MM.1S (cell line): ENCODE measurements at places on chromosomes 16 and 17.

DNA sequence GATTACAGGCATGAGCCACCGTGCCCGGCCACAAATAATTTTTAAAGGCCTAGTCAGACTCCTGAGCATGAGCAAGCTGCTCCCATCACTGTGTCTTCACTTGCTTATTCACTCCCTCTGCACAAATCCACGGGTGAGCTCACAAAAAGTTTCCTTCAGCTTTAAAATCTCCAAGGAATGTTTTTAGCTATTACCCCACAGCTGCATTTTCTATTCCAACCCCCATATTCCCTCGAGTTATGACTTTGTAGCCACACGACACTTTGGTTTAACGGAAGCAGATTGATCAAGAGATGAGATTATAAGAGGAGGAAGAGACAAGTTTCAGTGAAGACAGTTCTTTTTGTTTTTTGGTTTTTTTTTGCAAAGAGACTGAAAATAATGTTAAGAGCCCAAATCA, 49.1 kb upstream of the SLC25A19 start:
- DNase-seq: no peak

DNA sequence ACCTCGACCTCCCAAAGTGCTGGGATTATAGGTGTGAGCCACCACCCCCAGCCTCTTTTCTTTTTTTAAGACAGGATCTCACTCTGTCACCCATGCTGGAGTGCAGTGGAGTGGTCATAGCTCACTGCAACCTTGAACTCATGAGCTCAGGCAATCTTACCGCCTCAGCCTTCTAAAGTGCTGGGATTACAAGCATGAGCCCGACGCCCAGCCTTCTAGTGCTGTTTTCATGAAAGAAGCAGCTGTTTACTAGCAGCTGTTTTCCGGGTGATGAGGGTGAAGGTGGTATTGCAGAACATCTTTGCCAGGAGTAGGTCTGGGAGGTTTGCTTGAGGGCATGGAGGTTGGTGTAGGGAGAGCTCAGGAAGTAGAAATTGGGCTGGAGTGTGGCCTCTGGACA, 2.0 kb downstream of the ADCY7 start:
- no peak for DNase-seq

GRCh38 chr17:7060165-7060891, 16.4 kb upstream of the SLC16A11 start:
- DNase-seq: peak; percentile 5

- no peak for DNase-seq
Measured at GRCh38 chr17:9549215-9549614, 26.4 kb downstream of the STX8 start.

GRCh38 chr16:90077757-90078578, 837 bp upstream of the PRDM7 start:
- peak; percentile 60 for DNase-seq

- no peak for DNase-seq
Measured at GRCh38 chr16:4339909-4340308, 11.2 kb downstream of the PAM16 start.

GRCh38 chr17:81350320-81350890, 44.9 kb upstream of the BAHCC1 start:
- DNase-seq: no peak

- no peak for DNase-seq
Measured at GRCh38 chr17:39110435-39111136, 40.9 kb downstream of the PLXDC1 start.

DNA sequence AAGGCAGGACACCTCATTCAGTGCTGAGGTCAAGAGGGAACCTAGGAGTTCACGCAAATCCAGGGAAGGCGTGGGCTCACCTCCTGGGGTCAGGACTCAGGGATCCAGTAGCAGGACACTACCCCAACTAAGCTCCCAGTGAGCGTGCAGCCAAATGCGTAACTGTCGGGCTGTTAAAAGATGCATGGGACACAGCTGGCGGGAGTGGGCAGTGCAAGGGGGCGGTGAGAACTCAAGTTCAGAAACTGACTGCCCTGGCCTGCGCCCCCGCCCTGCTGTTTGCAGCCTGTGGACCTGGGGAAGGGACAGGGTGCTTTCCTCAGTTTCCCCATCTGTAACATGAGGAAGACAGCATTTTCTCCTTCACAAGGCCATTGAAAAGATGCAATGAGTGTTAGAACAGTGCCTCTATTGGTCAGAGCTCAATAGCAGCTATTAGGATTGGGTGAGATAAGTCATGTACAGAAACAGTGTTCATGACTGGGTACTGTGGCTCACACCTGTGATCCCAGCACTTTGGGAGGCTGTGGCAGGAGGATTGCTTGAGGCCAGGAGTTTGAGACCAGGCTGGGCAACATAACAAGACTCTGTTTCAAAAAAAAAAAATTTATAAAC, 20.2 kb downstream of the CDIPT start:
- DNase-seq: no peak

DNA sequence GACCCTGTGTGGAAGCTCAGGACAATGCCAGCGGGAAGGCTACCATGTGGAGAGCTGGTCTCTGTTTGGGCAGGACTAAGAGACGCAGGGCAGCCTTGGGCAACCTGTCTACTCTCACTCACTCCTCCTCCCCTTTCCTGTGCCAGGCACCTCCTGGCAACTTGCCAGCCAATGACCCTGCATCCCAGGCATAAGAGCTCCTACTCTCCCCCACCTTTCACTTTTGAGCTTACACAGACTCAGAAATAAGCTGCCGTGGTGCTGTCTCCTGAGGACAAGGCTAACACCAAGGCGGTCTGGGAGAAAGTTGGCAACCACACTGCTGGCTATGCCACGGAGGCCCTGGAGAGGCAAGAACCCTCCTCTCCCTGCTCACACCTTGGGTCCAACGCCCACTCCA, 2.6 kb downstream of the HBM start:
- DNase-seq: no peak

GRCh38 chr16:69626256-69626655, 60.5 kb downstream of the NFAT5 start:
- DNase-seq: no peak

- no peak for DNase-seq
Measured at GRCh38 chr17:75808905-75809621, 24.5 kb downstream of the UNK start.

GRCh38 chr17:8726941-8727555, 17.6 kb downstream of the CCDC42 start:
- no peak for DNase-seq

- no peak for DNase-seq
Measured at GRCh38 chr16:586645-587590, 2.9 kb upstream of the RAB40C start.

DNA sequence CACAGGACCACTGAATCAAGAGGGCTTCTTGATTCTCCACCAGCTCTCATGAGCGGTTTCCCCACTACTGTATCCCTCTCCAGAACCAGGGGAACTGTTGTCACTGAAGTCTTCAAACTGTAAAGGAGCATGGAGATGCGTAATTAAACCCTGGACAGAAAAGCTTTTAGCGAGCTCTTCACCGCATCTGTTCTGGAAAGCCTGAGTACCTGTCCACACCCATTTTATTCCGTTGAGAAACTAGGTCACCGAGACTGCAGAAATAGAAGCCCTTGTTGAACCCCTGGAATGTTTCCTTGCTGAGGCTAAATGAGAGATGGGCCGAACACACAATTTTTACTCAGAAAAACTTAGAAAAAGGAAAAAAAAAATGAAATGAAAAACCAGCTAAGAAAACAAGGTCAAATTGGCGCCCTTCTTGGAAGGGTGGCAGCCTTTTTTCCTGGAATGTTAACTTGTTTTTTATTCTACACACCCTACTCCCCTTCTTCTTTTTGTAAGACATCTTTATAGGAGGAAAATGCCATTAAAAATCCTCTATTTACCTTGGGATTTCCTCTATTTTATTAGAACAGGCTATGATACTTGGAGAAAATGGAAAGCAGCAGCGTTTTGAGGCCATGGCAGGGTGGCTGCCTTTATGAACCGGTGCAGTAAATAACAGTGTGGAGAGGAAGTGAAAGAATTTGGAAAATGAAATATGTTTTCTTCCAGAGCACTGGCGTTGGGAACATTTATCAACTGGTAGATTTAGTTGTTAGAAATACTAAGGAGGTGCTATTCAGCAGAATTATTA, 52.6 kb upstream of the CRISPLD2 start:
- DNase-seq: no peak

DNA sequence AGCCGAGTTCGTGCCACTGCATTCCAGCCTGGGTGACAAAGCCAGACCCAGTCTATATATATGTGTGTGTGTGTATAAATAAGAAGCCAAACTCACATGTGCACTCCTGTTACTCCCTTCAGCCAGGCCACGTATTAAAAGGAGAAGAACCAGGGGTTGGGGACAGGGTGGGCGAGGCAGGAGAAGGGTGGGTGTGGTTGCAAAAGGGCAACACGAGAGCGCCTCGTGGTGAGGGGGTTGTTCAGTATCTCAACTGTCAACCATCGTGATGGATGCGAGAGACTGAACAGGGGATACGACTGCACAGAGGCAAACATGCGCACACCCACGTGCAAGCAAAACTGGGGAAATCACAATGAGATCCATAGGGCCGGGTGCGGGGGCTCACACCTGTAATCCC, 54.9 kb downstream of the ABCC6 start:
- DNase-seq: no peak

DNA sequence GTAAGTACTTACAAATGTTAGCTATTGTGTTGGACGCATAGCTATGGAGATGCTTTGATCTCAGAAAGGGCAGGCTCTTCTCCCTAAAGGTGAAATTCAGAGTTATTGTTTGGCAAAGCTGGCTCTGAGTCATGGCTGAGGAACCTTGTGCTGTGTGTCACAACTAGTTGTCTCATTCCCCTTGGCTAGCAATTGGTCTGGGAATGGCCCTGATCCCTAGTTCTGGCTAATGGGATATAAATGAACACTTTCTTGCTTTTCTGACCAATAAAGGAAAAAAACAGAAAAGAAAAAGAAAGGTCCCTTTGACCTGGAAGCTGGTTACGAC, 210.6 kb downstream of the MAP2K4 start:
- DNase-seq: no peak

DNA sequence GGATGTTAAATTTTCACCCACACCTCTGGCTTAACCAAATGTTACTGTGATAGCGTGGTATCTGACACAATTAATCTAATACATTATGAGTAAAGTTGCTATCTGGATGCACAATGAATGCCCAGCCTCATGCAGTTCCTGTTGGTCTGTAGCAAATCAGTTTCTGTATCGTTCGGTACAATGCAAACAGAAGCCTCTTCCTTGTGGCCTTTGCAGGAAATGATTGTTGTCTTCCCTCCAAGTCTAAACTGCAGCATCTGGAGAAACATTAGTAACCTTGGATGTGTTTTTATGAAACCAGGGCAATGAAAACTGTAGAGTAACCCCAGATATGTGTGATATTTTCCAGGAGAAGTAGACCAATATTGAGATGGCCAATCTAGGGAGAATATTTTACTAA, 46.8 kb downstream of the CYB561 start:
- no peak for DNase-seq

- DNase-seq: no peak
Measured at GRCh38 chr16:21614896-21615295, 15.5 kb downstream of the METTL9 start.

- DNase-seq: no peak
Measured at GRCh38 chr16:10865991-10866966, 10.7 kb upstream of the CIITA start.

DNA sequence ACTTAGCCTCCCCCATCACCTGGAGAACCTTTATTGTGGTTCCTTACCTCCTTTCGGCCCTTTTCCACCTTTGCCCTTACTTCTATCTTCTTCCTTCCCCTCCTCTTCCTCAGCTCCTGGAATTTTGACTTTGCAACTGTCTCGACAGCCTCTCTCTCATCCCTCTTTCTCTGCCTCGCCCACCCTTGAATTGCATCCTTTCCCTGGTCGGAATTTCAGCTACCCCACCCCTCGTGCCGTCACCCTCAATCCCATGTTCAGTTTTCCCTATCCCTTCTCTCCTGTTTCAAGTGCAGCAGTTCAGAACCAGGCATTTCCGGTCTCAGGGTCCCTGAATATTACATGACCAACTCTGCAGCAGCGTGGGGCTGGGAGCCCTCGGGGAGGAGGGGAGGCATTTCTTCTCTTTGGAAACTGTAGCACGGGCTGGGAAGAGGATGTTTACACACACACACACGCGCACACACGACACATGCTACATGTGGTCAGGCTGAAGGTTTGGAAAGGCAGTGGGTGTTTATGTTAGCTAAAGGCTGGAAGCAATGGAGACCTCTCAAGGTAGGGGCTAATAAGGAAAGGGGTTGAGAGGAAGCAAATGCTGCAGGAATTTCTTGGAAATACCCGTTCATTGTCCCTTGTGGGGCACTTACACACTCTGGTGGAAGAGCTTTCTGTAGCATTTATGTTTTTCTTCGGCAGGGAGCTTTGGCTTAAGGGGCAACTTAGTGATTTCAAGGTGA, 971 bp downstream of the MINK1 start:
- no peak for DNase-seq

- no peak for DNase-seq
Measured at GRCh38 chr17:7130621-7131422, 16.2 kb upstream of the ASGR2 start.

GRCh38 chr17:50891577-50891989, 25.4 kb upstream of the TOB1 start:
- no peak for DNase-seq

DNA sequence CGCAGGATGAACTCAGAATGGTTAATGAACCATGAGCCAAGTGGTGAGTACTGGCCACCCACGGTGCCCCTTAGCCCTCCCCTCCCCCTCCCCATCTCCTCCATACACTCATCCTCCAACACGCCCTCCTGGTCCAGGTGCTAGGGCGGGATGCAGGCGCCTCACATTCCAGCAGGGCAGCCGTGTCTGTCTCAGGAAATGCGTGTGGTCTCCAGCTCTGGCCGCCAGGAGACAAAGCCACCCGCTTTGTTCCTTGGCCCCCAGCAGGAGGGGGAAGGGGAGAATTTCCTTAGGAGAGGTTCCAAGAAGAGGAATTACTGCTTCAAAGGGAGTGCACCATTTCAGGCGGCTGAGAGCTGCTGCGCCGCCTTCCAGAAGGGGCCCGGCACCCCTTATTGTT, 29.7 kb upstream of the RMI2 start:
- no peak for DNase-seq

GRCh38 chr16:72025404-72026114, 17.0 kb downstream of the DHODH start:
- DNase-seq: no peak

- no peak for DNase-seq
Measured at GRCh38 chr17:79971651-79972050, 64.0 kb downstream of the TBC1D16 start.

DNA sequence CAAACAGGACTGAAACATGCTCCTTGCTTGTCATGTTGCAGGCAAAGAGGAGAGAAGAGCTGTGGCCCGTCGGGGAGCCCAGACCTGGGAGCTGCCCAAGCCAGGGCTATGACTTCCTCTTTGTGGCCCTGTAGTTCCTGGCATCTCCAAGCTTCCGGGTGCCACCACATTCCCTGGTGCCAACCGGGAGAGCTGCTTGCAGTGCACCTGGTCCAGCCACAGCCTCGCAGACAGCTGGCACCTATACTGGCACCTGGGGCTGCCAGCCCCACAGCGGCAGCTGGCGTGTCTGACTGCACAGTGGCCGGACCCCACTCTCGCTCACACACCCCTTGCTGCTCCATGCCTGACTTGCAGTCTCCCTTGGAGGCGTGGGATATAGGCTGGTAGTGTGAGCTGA, 37.1 kb upstream of the FOXJ1 start:
- DNase-seq: no peak

- no peak for DNase-seq
Measured at GRCh38 chr17:75004371-75004770, 8.1 kb upstream of the MRPL58 start.
